Inflammatory macrophage treated with lipopolysaccharide for 1 hour (primary cell): ENCODE measurements at places on chromosomes 11 and 22.
A peak's percentile ranks its signal among the peaks of the same experiment; 100 is the strongest.

- no peak for DNase-seq
Measured at GRCh38 chr11:31404614-31405013, 35.0 kb downstream of the DNAJC24 start.

DNA sequence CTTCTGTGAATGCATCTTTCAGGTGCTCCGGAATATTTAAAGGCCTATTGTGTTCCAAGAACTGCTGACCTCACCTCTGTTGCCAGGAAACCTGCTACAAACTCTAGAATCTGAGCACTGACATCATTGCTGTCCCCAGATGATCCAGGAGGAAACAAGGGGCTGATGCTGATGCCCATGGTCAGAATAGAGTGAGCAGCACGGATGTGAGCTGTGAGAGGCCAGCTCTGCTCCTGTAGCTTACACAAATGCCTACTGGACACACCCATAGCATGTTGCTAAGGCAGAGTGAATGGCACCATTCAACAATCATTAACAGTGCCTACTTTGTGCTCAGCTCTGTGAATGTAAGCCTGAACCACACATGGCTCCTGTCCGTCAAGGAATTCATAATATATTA, 276.7 kb upstream of the API5 start:
- no peak for DNase-seq

GRCh38 chr11:35158701-35159510, 19.9 kb downstream of the CD44 start:
- DNase-seq = peak; percentile 80

GRCh38 chr11:15128621-15129020, 13.9 kb downstream of the INSC start:
- no peak for DNase-seq

DNA sequence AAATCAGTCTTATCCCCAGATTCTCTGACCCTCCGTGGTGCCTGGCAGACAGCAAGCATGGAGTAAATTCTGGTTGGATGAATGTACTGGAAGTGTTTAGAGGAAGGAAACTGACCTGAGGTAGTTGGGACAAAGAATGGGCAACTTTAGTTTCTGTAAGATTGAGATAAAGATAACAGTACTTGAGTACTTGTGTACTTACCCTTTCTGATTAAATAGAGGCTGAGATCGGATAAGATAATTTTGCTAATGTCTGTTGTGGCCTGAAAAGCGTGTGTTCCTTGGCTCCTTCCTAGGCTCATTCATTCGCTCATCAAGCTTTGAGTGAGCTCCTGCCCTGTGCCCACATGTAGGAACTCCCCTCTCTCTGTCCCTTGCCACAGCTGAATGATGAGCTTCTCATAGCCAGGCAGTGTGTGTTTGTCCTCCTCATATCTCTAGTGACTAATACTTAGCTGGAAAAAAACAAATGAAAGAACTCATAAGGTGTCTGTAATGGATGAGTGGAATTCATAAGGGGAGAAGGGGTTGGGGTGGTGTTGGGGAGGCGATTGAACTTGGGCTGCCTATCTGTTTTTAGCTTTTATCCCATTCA, 118.1 kb downstream of the DBX1 start:
- no peak for DNase-seq

- DNase-seq = no peak
Measured at GRCh38 chr11:17735818-17736578, 1.4 kb downstream of the KCNC1 start.

GRCh38 chr11:122850076-122850631, 11.9 kb downstream of the CRTAM start:
- DNase-seq = peak; percentile 31

DNA sequence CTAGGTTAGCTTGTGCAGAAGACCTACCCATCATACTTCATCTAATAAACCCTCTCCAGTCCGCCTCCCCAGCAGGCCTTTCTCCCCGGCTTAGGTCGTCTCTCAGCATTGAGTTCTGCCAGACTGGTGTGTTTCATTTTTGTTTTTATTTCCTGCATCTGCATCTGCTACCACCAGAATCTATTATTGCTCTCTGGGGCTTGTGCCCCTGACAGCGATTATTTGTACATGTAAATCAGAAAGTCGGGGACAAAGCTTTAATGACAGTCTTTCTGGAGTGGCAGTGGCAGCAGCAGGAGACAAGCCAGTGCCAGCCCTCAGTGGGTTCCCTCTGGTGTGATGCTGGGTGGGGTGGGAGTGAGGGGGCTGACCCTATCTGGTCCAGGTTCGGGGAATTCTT, 127.5 kb downstream of the PKNOX2 start:
- DNase-seq = no peak

DNA sequence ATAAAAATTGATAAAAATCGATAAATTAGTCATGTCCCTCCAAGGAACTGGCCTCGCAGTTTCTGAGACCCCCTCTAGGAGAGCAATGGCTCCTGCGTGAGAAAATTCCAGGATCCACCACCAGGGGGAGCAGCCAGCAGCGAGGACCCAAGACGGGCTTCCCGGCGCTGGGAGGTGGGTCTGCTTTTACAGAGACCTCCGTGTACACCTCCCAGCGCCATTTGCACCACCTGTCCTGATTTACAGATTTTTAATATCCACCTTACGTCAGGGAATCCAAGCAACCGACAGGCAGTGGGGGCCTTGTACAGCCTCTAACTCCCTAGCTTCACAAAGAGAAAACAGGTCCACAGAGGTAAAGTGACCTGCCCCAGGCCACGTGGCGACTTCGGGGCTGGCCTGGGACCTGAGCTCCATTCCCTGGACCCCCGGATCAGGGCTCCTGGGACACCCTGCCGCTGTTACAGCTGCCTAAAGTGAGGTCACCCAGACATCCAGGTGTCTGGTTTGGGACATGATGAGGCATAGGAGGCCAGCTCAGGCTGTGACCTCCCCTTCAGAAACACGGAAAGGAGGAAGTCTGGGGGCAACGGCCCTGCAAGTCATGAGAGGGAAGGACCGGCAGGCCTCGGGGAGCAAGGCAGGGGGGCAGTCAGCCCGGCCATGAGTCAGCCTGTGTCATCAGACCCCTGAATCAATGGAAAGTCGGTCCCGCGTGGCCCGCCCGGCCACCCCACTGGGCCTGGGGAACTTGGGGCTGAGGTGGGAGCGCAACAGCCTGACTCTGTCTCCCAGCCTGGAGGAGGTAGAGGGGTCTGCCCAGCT, 3.5 kb downstream of the OSM start:
- peak; percentile 89 for DNase-seq

DNA sequence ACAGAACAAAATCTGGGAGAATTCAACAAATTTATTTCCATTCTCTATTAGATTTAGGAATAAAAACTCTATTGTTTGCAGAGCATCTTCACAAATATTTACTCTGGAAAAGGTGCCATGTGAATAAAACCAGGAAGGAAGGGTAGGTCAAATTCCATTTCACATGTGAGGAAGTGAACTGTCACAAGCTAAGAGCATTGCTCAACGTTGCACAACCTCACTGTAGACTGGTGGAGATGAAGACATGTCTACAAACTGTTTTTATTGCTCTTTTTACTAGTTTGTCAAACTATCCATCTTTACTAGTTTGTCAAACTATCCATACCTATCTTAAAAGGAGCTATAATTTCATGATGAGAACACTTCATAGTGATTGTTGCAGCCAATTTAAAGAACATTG, 236.4 kb downstream of the CNTN5 start:
- no peak for DNase-seq

- DNase-seq = no peak
Measured at GRCh38 chr22:33044112-33044511, 14.1 kb downstream of the SYN3 start.

GRCh38 chr11:105740164-105740903, 130.5 kb downstream of the GRIA4 start:
- DNase-seq = no peak

- DNase-seq = no peak
Measured at GRCh38 chr11:119783466-119784400, 54.7 kb upstream of the NECTIN1 start.

GRCh38 chr11:47797633-47798032, 30.5 kb upstream of the FNBP4 start:
- DNase-seq = peak; percentile 52

DNA sequence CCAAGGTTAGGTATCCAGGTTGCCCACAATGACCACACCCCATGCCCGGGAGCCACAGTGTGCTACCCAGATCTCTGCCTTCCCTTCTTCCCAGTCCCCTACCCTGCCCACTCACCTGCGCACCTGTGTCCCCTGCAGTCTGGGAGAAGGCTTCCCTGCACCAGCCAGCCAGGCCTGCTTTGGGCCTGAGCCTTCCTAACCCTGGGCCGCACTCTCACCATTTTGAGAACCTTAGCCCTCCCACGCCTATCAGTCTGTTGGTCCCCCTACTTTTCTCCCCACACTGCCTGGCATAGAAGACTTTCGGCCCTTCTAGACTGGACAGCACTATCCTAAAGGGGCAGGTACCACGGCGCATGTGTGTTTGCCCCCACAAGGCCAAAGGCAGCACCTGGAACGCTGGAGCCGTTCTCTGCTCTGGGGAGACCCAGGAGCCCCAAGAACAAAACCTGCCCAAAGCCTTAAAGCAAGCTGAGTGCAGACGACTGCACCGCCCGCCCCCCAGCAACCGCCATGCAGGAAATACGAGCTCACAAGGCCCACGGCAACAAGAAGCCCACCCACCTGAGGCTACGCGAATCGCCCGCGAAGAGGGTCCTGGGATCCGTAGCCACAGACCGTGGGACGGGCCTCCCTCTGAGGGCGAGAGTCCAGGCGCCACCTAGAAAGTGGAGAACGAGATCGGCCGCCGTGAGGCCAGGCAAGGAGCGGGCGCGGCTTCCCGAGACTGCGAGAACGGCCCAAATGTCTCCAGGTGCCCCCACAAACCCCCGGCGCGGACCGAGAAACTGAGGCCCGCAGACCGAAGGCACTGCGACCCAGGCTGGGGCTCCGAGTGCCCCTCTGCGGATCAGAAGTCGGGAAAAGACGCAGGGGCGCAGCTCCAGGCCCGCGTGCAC, 546 bp downstream of the GNB1L start:
- no peak for DNase-seq

- DNase-seq = no peak
Measured at GRCh38 chr11:117923275-117923674, 5.9 kb downstream of the TMPRSS13 start.

- DNase-seq = no peak
Measured at GRCh38 chr11:1942558-1943260, 4.4 kb upstream of the MRPL23 start.

GRCh38 chr11:117382746-117383145, 55.1 kb downstream of the CEP164 start:
- no peak for DNase-seq

DNA sequence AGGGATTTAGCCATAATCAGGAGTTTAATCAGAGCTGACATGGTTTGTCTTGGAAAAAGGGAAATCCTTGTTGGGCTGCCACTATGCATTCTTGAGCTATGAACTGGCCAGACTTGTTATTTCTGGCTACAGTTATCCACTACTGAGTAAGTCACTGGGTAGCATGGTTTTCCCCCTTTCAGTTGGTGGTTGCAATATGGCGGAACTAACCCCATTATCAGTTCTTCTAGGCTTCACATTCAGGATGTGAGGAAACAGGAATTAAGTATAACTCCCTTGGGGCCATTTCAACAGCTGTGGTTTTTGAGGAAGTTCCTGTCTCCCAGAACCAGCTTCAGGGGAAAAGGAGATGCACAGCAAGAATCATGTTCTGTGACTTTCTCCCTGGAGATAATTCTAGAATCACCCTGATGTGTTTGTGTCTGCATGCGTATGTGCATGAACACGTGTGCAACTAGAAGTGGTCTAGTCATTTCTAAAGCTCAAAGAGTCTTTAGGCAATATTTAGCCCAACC, 103.0 kb upstream of the CD44 start:
- DNase-seq = peak; percentile 99

DNA sequence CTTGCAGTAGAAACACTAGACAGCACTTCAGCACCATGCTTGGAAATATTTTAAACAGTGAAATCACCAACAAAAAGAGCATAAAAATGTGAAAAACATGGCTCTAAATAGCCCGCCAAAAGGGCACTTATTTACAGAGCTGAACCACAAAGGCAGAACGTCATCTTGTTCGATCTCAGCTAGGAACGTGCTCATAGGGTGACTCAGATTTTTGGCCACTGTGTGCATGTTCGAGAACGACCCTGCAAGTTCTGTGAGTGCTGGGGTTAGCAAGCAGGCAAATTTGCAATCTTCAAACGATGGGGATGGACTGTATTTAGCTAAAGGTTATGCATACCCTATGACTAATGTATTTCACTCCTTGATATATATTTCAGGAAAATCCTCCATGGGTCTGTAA, 30.6 kb downstream of the OR2AT4 start:
- DNase-seq = no peak

DNA sequence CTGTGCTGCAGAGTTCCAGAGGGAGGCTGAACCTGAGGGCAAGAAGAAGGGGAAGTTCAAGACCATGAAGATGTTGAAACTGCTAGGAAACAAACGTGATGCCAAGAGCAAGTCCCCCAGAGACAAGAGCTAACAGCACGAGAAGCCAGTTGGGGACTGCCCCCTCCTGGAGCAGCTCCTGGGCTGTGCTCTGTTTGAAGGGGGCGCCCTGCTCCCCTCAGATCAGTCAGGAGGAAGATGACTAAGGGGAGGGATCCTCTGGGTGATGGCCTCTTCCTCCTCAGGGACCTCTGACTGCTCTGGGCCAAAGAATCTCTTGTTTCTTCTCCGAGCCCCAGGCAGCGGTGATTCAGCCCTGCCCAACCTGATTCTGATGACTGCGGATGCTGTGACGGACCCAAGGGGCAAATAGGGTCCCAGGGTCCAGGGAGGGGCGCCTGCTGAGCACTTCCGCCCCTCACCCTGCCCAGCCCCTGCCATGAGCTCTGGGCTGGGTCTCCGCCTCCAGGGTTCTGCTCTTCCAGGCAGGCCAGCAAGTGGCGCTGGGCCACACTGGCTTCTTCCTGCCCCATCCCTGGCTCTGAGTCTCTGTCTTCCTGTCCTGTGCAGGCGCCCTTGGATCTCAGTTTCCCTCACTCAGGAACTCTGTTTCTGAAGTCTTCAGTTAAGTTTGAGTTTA, 12.6 kb downstream of the C22orf23 start:
- DNase-seq = peak; percentile 14

DNA sequence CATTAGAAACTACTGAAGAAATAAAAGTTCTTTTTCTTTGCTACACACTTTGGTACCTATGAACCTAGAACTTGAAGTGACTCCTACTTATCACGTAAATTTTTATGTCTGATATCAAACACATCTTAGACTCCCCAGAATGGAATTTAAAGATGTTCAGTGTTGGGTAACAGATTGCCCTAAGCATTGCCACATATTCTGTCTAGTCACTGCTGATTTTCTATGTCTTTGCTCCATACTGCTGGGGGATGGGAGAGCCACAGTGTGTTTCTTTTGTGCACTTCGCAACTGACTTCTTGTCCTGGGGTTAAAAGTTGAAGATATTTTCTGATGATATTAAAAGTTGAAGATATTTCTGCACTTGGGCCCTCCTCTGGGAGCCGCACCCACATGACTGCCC, 19.4 kb upstream of the MYO18B start:
- DNase-seq = no peak

DNA sequence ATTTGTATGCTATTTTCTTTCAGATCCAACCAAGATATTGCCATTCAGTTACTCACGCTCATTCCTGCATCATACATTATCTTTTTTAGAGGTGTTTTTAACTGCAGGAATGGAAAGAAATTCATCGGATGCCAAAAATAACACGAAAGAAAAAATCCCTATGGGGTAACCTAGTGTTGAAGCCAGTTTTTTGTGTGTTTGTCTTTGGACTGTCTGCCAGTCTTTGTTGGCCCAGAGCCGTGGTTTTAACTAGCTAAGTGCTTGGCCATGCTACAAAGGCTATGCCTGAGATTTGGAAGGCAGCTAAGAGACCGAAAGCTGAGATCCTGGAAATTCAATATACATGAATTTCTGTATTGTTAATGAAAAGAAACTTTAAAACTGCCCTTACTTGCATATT, 309.8 kb upstream of the CNTN5 start:
- no peak for DNase-seq

GRCh38 chr22:27523711-27524110, 277.8 kb downstream of the MN1 start:
- no peak for DNase-seq

GRCh38 chr11:3152471-3153110, 12.5 kb downstream of the OSBPL5 start:
- no peak for DNase-seq
